Glomerular endothelial cell (primary cell): ENCODE measurements at places on chromosomes 5 and 9. TPM values are rescaled to one million over a fixed set of nuclear protein-coding genes. Genes with fewer than 3 reads are reported as not detected.

DNA sequence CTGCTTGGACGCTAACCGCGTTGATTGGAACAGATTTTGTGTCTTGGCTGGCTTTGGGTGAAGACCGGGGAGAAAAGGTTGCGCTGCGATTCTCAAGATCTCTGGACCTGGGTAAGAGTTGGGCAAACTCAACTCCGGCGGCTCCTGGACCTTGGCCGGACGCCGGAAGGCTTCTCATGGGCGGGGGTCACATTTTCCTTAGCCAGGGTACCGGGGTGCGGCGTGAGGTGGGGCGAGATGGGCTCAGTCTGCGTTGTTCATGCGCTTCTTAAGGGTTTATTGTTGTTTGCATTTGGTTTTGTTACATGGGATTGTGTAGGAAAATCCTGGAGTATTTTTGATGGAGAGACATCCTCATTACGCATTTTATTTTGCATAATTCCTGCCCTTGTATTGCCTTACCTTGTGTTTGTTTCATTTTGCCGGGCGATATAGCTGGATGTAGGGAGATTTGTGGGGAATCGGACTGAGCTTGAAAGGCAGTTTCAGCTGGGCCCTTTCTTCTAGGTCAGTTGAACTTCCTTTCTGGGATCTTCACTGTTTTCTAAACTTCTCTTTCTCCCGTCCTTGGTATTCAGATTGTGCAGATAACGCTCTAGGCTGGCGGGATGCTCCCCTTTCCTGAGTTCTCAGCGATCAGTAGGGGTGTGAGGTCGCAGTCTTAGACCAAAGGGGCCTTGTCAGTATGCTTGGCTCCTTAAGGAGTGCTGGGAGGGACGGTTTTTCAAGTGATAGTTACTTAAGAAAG, 524 bp downstream of the MEGF10 start:
- DNase-seq, result no peak

- no peak for DNase-seq
Observed at GRCh38 chr9:121484651-121485446, 14.8 kb downstream of the GGTA1 start.

- no peak for DNase-seq
Observed at GRCh38 chr5:56607551-56607950, 207.8 kb upstream of the MAP3K1 start.

DNA sequence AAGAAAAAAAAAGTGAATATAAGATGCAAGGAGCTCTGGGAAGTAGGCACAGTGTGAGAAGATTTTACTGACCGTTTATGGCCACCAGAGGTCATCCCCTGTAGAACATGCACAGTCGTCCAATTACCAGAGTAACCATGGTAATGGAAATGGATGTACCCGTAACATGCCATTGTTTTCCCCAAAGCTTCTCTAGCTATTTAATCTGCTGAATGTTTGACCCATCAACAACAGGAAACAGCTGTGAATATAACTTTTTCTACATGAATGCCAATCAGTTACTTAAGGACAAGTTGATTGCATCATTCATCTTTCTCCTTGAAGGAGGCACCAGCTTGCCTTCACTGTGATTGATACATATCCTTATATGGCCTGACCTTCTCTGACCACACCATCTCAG, 1967.0 kb upstream of the CDH9 start:
- no peak for DNase-seq

GRCh38 chr5:32298059-32298415, 14.7 kb downstream of the MTMR12 start:
- no peak for DNase-seq

Gene SNCB
- total RNA-seq, result 0.70 and 1.8 TPM in 2 replicates

DNA sequence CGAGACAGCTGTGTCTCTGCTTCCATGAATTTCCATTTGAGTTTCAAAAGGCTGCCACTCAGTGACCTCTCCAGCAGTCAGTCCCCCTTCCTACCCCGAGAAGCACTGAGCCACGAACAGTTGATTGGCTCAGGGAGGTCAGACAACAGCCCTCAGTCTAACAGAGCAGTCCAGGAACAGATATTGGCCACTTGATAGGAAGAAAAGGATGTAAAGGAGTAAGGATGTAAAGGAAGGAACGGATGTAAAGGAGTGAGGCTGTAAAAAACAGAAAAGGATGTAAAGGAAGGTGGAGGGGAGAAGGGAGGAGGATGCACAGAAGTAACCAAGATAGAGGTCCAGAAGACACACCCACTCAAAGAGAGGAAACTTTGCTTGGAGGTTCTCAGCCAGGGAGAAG, 3.2 kb upstream of the NR4A3 start:
- DNase-seq, result no peak

DNA sequence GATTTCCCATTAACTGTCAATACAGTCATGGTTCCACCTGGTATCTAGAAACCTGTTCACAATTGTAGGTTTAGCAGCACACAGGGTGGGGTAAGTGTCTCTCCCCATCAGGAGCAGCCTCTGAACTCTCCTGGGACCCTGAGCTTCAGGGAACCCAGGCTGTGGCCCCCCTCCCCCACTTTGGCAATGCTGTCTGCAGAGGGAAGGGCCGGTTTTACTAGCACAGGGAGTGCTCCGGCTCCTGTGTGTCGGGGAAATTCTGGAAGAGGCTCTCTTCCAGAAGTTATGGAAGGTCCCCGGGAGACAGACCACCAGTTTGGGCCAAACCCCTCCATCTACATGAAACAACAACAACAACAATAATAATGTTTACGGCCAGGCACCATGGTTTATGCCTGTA, 9.9 kb downstream of the DAB2IP start:
- DNase-seq, result no peak

DNA sequence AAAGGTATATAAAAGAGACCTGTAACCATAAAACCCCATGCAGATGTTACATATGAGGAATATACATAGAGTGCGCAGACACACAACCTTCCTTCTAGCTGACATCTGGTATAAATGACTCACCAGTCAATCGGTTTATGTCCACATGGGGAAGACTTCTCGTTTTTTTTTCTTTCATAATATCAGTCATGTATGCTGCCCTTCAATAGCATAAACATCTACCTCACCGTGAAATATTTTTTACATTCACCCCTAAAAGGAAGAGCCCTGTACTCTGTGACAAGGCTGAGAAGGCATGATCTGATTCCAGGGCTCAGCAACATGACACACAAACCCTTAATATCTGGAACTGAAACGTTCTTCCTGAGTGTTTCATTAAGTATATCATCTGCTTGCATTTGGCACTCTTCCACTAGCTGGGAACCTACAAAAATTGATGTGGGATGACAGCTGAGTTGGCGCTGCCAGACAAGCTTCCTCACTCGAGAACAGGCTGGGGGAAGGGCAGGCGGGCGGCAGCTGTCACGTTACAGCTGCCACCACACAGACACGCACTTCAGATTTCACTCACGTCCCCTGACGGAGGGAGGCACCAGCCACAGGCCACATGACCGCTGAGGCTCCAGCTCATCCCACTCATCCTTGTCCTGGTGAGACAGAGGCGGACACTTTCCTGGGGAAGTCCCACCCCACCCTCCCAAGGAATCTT, 74.2 kb downstream of the SHB start:
- no peak for DNase-seq

Gene AGTPBP1
- total RNA-seq, result 12.6 and 15.2 TPM in 2 replicates
